Heart right ventricle (tissue), 16 donors: ENCODE measurements at places on chromosomes 1 and 21. TPM values are rescaled to one million over a fixed set of nuclear protein-coding genes. Genes with fewer than 3 reads are reported as not detected.
A peak's percentile ranks its signal among the peaks of the same experiment; 100 is the strongest.

DNA sequence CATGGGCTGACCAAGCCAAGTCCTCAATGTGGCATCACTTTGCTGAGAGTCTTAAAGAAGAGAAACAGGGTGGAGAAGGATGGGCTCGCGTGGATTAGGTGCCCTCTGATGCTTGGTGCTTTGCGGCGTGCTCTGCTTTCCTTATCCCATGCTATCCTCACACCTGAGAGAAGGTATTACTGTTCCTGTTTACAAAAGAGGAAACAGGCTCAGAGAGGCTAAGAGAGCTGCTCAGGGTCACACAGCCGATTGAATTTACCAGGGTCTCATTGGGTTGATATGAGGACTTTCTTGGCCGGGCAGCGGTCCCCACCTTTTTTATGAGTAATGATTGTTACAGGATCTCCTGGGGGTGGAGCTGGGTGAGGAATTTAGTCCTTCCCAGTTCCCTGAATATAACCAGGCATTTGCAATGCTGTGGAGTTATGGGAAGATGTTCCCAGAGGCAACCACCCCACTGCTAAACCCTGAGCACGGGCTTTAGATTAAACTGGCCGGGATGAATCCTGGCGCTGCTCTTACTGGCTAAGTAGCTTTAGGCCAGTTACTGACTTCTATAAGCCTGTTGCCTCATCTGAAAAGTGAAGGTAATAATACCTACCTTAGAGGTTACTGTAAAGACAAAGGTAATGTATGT, 4.5 kb downstream of the ASCL5 start:
- no peak for DNase-seq

CHI3L1 gene
- total RNA-seq: not detected

LRRIQ3 gene
- total RNA-seq: 0.11 TPM

- DNase-seq: no peak
Observed at GRCh38 chr1:201551877-201552731, 13.2 kb downstream of the NAV1 start.

EFNA3 gene
- 0.37 TPM for total RNA-seq

- DNase-seq: no peak
Observed at GRCh38 chr21:25370311-25370744, 237.0 kb downstream of the MRPL39 start.

DNA sequence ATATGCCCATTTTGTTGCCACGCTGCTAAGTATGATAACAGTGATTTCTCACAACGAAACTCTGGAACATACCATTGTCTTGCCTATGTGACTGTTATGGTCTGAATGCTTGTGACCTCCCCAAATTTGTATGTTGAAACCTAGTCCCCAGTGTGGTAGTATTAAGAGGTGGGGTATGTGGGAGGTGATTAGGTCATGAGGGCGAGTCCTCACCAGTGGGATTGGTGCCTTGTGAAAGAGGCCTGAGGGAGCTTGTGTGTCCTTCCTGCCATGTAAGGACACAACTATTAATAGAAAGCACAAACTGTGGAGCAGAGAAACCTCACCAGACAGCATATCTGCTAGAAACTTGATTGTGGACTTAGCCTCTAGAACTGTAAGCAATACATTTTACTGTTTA, 84.6 kb downstream of the SELENOF start:
- DNase-seq: no peak

CD55 gene
- 76.3 TPM for total RNA-seq

POU3F1 gene
- 0.13 TPM for total RNA-seq

DNA sequence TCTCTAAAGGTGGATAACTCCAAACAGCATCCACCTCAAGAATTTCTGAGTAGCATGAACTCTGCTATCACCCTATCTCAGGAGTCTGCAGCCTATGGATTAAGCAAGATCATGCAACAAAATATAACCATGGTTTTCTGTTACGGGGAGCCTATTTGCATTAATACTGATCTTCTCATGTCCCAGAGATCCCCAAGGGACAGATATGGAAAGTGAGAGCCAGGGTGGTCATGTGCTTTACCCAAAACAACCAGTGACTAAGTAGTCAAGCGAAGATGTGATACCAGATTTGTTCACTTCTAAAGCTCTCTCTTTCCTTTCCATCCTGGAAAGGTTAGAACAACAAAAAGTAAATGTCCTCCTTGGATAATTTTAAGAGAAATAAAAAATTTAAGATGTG, 125.1 kb downstream of the PRRX1 start:
- no peak for DNase-seq

DNA sequence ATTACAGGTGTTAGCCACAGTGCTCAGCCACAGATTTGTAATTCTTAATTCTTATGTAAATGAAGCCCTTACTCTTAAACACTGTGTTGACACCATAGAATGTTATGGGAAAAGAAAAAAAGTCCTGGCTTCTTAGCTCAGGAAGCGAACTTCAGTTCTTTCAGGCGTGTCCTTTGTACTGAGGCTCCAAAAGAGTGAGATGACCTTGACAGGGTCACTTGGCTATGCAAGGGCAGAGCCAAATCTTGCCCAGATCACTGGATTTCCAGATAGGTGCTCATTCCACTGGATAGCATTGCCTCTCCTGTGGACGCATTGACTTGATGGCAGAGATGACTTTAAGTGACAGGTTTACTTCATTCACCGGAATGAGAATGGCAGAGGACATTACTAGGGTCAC, 4.8 kb downstream of the NFYC start:
- no peak for DNase-seq

DNA sequence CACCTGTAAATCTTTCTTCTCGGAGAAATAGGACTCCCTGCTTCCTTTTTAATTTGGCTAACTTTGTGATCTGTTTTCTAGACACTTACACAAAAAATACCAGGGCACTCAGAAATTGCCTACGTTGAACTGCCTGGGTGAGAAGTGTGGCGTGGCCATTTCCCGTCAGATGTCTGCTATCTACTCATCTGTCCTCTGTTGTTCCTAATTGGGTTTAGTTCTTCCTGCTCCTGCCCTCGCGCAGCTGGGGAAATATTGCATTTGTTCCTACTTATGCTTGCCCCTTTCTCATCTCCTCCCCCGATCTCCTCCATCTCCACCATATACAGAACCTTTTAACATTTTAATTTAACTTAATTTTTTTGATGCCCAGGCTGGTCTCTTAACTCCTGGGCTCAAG, 55.1 kb downstream of the CD58 start:
- DNase-seq: no peak

GRCh38 chr21:44477131-44477530, 21.8 kb downstream of the LRRC3 start:
- no peak for DNase-seq

DNA sequence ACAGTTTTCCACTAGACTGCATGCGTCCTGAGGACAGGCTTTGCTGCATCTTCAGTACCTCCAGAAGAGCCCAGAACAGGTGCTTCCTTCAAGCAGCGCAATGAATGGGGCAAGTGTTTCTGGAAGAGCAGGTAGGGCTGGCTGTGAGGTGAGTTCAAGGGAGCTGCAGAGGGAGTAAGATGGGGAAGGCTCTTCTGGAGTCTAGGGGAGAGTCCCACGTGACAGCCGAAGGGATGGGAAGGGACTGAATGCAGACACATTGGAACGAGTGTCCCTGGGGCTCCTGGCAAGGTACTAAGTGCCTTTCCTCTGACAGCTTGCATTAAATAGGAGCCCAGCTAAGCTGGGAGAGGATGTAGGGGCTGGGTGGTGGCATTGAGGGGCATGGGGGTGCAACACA, 84.2 kb downstream of the FAM78B start:
- no peak for DNase-seq

- no peak for DNase-seq
Observed at GRCh38 chr1:204319462-204319861, 40.3 kb downstream of the PLEKHA6 start.

NIPAL3 gene
- 27.8 TPM for total RNA-seq

DNA sequence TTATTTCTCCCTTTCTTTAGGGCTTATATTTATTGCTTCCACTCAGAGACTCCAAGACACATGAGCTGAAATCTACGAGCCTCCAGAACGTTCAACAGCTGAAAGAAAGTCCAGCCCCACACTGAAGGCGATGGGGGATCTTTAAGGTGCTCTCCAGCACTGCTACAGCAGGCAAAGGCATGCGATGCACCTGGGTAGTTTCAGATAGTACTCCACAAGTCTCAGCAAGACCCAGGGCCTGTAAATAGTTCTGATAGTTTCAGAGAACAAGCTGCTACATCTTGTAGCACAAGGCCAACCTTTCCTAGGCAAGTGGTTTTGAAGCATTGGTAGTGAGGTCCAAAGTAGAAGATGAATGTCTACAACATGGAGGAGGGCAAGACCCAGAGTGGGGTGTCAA, 2.2 kb upstream of the HSD3B1 start:
- no peak for DNase-seq

LPAR3 gene
- total RNA-seq: 10.2 TPM

GRCh38 chr1:87478231-87478630, 149.6 kb downstream of the LMO4 start:
- peak; percentile 27 for DNase-seq

GRCh38 chr21:44455524-44456213, 359 bp downstream of the LRRC3 start:
- peak; percentile 63 for DNase-seq

AMY1C gene
- total RNA-seq: not detected

GRCh38 chr21:41769933-41770332, 3.1 kb upstream of the RIPK4 start:
- DNase-seq: no peak

DISC1 gene
- 3.5 TPM for total RNA-seq

- DNase-seq: no peak
Observed at GRCh38 chr1:151164732-151165280, 896 bp downstream of the LYSMD1 start.

RPTN gene
- total RNA-seq: not detected

GRCh38 chr1:33462405-33463164, 9.9 kb upstream of the ZSCAN20 start:
- DNase-seq: no peak

- no peak for DNase-seq
Observed at GRCh38 chr1:7343882-7344281, 427.2 kb upstream of the VAMP3 start.

GRCh38 chr21:33858667-33859372, 56.8 kb downstream of the ATP5PO start:
- peak; percentile 30 for DNase-seq

- DNase-seq: no peak
Observed at GRCh38 chr1:201818971-201819750, 9.8 kb upstream of the IPO9 start.

DNA sequence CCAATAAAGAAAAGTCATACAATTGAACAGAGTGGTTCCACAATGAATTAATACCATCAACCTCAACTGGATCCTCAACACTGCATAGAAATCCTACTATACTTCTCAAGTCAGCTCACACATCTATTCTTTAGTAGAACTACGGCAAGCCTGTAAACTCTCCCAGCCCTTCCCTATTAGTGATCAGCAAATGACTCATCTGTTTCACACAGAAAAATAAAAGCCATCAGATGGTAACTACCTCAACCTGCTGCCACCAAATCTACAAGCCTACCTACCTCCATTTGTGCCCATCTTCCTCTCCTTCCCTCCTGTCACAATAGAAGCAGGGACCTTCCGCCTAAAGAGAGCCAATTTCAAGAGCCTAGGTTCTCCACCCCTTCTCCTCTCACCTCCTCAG, 63.6 kb downstream of the DMAP1 start:
- DNase-seq: no peak
